ENCODE measurements at places on chromosomes 2 and 18.

DNA sequence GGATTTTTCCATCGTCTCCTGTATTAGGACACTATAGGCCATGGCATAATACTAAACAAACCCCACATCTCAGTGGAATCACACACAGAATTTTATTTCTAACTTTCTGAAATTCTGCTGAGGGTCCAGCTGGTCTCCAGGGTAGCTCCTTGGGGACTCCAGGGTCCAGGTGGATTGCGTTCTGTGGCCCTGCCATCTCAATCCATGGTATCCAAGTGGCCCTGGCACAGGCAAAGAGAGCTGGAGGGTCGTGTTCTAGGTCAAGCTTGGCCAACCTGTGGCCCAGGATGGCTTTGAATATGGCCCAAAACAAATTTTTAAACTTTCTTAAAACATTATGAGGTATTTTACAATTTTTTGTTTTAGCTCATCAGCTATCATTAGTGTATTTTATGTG, 134.6 kb downstream of the CTIF start:
- no peak for DNase-seq

- no peak for DNase-seq
These were observed 5.6 kb upstream of the CPLX4 start for GRCh38 chr18:59323931-59324622.

GRCh38 chr18:3661989-3662388, 212.0 kb downstream of the TGIF1 start:
- no peak for DNase-seq

DNA sequence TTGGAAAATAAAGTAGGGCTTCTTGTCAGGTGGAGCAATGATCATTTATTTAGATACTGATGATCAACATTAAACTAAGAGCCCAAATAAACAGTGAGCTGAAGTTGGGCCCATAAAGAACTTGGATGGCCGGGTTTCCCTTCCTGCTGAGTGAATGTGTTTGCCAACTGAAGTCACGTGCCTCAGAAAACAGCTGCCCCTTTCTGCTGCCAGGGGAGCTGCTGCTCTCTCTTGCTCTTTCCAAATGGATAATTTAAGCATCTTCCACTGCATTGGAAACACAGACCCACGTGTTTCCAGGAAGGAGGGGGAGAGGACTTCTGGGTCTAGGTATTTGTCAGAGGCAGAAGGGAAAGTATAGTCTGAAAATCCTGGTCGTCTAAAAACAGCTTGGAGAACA, 22.9 kb upstream of the NCKAP5 start:
- DNase-seq: no peak

GRCh38 chr2:210997373-210997772, 441.0 kb downstream of the CPS1 start:
- DNase-seq: peak; percentile 29

DNA sequence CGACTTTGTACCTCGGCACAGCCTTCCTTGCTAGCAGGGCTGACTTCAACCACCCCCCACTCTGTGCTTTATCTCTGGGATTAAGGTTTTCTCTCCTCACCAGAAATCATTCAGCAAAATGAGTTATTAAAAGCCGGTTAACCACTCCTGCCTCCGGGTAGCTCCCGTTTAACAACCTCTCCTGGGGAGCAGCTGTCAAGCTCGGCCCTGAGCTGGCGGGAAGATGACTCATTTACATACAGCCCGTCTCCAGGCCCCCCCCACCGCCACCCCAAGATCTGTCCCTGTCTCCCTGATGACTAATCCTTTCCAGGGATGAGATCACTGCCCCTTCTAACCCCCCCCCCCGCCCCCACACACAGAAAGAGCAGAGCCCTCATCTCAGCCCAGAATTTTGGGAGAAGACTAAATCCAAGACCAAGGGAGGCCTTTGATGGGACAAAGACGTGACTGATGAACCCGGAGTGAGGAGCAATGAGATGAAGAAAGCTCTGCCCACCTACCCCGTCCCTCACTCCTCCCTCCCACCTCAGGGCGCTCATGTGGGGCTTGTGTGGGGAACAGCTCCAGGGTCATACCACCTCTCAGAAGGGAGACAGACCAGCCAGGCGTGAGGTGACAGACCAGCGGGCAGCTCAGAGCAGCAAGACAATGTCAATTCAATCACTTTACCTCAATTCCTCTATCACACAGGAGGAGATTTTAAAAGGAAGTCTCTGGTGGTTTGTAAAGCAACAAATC, 131.4 kb downstream of the MSH2 start:
- peak; percentile 92 for DNase-seq

GRCh38 chr18:60812921-60813320, 440.3 kb upstream of the MC4R start:
- peak; percentile 11 for DNase-seq

DNA sequence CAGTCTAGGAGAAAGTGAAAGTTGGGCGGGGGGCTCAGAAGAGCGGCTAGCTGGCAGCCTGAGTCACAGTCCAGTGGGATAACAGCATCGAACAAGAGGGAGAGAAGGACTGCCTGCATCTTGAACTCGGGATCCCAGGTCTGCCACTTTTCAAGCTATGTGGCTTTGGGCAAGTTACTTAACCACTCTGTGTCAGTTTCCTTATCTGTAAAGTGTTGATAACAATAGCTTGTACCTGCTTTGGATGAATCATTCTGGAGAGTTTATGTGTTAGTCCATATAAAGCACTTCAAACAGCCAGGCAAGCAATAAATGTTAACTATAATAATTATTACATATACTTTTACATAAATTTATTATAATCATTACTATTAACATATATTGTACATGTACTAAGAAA, 4.6 kb downstream of the DYSF start:
- DNase-seq: no peak

DNA sequence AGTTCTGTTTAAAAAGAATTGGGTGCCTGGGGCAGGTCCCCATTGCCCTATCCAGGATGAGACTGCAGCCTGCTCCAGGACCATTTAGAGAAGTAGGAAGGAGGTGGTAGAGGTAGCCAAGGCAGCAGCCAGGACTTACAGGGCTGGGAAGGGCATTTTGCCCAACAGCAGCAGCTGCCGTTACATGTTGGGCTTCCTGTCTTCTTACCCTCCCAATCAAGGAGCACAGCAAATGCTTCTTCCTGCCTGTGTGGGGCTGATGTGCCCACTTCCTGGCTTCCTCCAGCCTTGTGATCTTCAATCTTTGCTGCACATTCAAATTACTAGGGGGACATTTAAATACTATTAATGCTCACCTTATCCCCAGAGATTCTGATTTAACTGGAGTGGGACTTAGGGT, 112.0 kb downstream of the QPCT start:
- no peak for DNase-seq

DNA sequence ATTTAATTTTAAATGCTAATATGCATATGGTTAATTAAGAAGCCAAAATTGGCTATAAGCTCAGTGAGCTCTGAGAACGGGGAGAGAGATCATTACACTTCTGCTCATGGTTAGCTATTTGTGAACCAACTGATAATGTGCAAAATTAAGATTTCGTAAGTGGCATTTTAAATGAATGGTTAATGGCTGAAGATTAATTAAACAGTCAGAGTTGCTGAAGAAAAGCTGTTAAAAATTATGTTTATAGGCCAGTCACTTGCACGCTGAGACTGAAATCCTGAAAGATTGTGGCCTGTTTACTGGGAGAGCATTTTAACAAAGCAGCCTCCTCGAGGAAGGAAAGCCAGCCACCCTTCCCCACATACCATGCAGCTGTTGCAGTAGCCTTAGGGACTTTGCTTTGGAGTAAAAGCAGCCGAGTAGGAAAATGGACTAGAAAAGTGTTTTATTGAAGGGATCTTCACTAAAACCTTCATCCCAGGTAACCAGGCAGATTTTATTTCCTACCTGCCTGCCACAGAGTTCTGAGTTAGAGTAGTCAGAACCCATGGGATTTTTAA, 218.8 kb upstream of the NRP2 start:
- no peak for DNase-seq

- no peak for DNase-seq
These were observed 323.4 kb upstream of the SLC14A2 start for GRCh38 chr18:45291621-45292615.

DNA sequence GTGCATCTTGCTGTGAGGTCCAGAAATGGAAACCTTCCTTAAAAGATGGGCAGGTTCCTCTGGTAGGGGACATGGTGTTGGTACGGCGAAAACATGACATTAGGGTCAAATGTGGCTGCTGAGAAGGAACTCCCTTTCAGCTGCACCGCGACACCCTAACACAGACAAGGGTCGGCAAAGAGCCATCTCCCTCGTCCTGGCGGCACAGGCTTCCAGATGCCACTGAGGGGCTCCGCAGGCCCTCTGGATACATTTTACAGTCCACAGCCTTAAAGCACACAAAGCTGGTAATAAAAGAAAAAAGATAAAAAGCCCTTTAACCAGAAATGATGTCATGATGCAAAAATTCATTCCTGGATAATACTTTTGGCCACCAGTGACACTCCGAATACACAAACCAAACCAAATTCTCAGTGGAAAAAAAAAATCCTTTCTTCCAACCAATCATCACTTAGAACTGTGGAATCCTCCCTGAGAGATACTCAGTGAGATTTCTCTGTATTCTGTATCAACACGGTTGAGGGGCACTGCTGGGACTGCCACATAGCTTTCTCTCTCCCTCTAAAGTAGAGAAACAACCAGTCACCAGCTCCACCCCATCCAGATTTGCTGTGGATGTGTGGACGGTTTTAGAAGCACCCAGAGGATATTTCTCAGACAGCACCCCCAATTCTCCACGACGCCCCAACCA, 174.8 kb downstream of the HDAC4 start:
- DNase-seq: peak; percentile 84

GRCh38 chr2:126358122-126358521, 297.8 kb upstream of the GYPC start:
- no peak for DNase-seq

DNA sequence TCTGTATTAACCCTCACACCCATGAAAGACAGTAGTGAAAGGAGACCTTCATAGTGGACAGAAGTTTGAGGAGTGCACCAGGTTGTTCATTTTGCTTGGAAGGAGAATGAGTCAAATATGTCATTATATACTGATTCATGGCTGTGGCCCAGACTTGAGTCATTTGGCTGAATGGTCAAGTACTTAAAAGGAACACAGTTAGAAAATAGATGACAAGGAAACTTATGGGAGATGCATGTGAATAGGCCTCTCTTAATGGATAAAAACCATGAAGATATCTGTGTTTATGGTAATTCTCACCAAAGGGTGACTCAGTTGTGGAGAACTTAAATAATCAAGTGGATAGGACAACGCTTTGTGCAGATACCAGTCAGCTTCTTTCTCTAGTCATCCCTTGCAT, 524.7 kb upstream of the CNTNAP5 start:
- no peak for DNase-seq

- no peak for DNase-seq
These were observed 804.8 kb upstream of the ZEB2 start for GRCh38 chr2:145324748-145325147.

- no peak for DNase-seq
These were observed 56.5 kb downstream of the TMEM18 start for GRCh38 chr2:620471-621302.

DNA sequence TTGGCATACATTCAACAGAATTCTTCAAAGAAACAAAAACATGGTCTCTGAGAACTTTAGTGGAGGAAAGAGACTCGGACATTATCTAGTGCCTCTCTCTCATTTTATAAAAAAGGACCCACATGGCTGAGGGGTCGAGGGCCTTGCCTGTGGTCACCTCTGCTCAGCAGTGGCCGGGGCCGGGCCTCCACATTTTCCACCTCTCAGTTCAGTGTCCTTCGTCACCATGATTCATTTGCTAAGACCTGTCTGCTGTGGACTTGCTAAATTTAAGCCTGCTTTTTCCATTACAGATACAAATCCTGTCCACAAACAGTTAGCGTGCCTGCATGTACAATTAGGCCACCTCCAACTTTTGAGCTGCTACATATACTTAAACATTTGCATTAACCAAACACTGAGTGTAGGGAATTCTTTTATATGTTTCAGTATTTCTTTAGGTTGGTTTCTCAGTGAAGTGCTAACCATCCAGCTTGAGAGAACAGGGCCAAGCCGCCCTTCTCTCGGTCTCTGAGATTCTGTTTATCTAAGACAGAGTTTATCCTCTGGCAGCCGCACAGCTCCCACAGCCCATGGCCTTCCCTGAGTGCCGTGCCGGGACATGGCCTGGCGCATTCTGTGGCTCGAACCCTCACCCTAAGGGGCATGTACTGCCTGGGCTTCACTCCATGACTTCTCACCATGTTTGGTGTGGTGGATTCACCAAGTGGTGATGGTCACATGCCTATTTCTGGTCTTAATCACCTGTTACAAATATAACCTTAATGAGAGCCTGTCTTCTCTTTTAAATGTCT, 46.2 kb downstream of the COA5 start:
- DNase-seq: peak; percentile 9

DNA sequence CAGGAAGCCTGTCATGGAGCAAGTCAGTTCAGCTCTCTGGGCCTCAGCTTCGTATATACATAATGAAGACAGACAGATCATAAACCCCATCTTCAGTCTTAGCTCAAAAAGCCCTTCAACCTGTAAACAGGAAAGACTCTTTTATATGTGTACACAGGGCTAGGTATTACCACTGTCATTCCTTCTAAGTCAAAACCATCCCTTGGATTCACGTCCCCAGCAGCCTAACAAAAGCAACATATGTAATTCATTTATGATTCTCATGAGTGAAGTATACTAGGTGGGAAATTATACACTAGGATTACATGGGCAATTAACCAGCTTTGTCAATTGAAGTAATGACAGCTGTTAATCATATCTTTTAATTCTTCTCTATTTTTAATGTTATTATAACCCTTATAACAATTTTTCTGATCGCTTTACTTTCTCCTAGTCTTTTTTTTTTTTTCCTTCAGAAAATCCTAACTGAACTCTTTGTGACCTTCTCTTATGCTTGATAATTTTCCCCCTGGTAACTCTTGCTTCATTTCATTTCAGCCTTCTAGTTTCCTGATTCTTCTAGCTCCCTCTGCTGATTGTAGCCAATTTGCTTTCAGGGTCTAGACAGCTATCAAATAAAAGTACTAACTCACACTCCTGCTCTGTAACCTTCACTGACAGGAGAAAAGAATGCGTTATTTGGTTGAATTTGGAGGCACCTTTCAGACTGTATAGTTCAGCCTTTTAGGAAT, 99.7 kb downstream of the RBM43 start:
- peak; percentile 76 for DNase-seq

Data from iris pigment epithelial cell (primary cell).